ENCODE measurements at places on chromosomes 12 and 14.

DNA sequence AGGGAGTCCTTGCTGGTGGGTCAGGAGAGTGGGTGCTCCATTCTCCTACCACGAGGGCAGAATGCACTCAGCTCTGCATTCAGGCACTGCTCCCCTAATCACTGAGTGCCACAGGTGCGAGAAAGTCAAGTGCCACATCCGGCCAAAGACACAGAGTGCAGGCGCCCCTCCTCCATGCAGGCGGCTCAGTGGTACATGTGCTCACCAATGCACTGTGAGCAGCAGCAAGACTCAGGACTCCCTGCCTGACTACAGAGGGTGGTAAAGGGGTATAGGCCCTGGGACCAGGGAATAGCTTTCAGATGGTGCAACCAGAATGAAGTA lies 32.9 kb downstream of the ZFYVE21 start:
- DNase-seq, result no peak

DNA sequence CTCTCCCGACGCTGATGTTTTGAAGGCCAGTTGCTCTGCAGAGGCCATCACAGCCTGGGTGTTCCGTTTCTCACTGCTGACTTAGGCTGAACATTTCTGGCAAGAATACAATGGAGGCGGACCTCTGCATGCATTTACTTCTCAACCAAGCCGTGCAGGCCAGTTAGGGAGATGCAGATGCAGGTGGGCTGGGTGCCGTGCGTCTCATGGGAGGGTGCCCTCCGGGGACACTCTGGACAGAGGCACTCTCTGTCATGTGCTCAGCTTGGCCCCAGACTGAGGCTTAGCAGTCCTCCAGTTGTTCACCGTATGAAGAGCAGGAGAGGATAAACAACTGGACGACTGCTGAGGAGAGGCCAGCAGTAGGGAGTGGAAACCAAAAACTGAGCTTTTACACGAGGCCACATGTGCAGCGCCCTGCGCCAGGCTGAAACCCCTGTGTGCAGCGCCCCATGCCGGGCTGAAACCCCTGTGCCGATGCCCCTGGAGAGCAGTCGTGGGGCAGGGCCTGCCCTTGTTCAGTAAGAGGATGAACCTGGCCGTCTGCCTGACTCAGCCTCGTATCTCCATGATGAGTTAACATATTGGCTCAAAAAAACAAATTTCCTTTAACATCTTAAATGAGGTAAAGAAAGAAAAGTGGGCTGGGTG lies 32.3 kb downstream of the DDX51 start:
- DNase-seq, result no peak

- DNase-seq, result no peak
Observed at GRCh38 chr14:93906341-93907329, 20.5 kb upstream of the FAM181A start.

DNA sequence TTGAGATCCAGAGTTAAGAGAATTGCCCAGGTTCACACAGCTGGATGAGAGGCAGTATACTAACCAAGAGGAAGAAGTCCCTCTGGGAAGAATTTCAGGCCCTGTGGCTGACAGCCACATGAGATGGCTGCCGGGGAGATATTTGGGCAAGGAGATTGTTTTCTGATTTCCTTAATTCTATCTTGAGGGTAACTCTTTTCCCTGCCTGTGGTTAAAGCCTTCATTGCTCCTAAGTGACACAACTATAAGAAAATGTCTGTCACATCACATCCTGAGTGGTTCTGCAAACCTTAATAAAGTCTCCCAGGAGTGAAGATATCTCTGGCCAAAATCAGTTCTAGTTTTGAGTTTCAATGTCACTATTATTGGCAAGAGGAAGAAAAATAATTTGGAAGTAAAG lies 9.6 kb downstream of the ARHGDIB start:
- DNase-seq, result no peak

- no peak for DNase-seq
Observed at GRCh38 chr12:110269622-110270124, 11.4 kb upstream of the ATP2A2 start.

DNA sequence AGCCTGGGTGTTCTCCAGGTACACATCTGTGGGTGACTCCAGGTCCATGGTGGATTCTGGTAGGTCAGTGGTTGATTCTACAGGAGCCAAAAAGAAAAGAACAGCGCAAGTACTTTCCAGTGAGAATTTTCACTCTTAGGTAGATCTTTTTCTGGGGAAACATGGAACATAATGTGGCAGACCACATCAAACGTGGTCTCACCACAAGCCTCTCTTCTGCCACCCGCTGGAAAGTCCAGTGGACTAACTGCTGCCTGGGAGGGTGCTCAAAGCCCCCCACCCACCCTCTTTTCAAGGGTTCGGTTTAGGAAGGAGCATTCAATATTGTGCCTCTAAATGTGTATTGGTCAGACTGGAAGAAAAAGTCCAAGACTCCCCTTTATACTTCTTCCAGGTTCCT lies 36.1 kb upstream of the PRB2 start:
- no peak for DNase-seq

GRCh38 chr14:105392131-105393090 lies 5.9 kb upstream of the TEX22 start:
- peak; percentile 3 for DNase-seq

- DNase-seq, result peak; percentile 83
Observed at GRCh38 chr14:64294672-64295413, 672 bp upstream of the ESR2 start.

GRCh38 chr12:19120795-19121194 lies 8.7 kb upstream of the PLEKHA5 start:
- DNase-seq, result no peak

DNA sequence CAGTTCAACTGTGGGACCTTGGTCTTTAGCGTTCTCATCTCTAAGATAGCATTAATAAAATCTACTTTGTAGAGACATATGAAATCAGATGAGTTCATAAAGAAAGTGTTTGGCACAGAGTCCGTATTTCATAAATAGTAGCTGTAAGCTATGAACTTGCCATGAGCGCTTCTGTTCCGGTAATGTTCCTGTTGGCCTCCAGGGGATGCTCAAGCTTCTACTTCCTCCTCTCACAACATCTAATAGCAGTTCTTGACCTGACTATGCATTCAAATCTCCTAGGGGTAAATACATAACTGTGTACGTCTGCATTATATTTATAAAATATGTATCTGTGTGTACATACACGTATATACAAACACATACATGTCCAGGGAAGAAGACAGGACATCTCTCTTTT lies 288.2 kb upstream of the TMPO start:
- no peak for DNase-seq

DNA sequence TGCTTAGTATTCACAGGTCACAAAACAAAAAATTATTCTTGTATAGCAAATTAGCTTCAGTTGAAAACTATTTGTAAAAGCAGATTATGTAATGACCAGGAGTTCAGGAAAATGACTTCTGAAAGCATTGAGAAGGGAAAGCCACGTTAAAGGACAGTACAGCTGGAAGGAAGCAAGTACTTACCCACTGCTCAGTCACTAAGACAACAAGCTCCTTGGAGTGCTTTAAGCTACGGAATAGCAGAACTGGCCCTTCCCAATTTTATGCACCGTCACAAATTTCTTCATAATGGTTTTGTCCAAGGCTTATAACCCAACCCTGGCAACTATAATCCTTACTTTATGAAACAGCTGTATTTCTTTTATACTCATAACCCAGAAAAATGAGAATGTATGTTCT lies 13.0 kb upstream of the SNAPC1 start:
- no peak for DNase-seq

DNA sequence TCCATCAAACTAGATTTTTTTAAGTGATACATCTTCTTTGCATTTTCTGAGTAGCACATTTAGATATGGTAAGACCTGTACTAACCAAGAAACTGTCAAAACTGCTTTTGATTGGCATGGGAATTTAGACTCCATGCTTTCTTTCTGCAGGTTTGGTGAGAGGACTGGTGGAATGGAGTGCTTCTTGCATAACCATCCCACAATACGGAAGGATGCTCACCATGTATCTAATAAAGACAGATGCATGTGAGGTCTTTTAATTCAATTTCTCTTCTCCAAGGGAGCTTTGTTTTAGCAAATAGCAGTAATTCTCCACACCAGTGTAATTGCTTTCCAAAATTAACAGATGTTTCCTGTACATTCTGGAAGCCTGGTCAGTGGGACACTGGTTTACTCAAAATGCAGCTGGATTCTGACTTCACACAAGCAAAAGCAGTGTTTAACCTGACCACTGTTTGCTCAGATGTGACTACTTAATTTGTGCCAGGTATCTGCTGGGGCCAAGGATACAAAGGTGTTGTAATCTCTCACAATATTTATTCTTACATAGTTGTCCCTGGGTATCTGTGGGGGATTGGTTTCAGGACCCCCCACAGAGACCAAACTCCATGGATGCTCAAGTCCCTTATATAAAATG lies 26.1 kb downstream of the FGD6 start:
- DNase-seq, result no peak

DNA sequence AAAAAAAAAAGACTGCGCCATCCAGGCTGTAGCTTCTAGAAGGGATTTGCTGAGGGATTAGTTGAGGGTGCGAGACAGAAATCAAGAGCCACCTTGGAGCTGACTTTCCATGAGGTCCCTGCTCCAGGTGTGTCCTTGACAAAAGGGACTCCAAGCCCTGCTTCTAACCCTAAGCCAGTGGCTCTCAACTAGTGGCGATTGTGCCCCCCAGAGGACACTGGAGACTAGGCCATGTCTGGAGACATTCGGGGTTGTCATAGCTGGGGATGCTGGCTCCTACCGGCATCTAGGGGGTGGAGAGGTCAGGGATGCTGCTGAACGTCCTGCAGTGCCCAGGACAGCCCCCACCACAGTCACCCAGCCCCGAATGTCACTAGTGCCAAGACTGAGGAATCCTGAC lies 40.6 kb downstream of the SPRING1 start:
- no peak for DNase-seq

- DNase-seq, result no peak
Observed at GRCh38 chr12:125983784-125984500, 918.7 kb downstream of the AACS start.

- DNase-seq, result no peak
Observed at GRCh38 chr12:80925237-80925636, 12.5 kb downstream of the LIN7A start.

GRCh38 chr12:130698106-130698505 lies 18.0 kb downstream of the RIMBP2 start:
- no peak for DNase-seq

DNA sequence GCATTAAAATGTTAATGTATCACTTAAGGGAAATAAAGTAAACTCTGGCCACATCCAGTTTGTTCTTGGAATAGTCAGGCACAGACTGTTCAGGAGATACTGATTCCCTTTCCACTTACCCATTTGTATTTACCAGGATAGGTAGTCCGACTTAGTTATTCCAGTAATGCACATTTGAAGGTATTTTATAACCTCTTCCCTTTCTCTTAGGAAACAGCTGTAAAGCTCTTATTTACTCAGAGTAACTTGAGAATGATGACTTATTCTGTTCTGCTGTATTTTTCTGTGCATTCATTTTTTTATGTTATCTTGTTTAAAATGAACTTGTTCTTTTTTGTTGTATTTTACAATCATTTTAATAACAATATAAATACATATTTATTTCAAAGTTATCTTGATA lies 78.0 kb downstream of the METTL25 start:
- no peak for DNase-seq

- DNase-seq, result no peak
Observed at GRCh38 chr12:89252284-89252683, 100.0 kb downstream of the DUSP6 start.

GRCh38 chr14:28983279-28983678 lies 216.7 kb downstream of the FOXG1 start:
- DNase-seq, result no peak

DNA sequence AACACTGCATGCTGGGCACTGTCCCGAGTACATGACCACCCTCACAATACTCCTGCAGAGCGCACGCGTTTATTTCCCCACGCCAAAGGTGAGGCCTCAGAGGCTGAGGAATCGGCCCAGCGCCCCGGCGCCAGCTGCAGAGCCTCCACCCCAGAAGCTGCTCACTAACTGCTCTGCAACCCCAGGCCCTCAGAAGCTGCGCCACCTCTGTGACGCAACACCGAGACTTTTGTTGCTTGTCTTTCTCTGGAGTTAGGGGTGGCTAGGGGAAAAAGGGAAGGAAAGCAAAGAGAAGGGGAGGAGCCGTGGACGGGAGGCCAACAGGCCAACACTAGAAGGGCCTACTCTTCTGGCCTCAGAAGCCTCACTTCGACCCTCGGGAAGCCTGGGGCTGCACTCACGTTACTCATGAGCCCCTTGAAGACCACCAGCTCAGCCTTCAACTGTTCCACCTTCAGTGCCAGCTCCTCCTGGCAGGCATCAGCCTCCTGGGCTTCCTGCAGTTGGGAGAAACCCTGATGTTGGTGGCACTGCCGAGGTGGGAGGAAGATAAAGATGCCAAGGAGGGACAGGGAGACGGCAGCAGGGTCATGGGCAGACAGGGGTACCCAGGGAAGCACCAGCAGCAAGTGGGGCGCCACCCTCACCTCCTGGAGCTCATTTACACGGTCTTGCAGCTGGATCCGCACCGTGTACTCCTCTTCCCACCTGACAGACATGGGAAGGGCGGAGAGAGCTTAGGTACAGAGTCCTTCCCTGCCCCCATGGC lies 5.4 kb downstream of the IFFO1 start:
- no peak for DNase-seq

GRCh38 chr12:65670775-65671174 lies 153.5 kb upstream of the HMGA2 start:
- no peak for DNase-seq

DNA sequence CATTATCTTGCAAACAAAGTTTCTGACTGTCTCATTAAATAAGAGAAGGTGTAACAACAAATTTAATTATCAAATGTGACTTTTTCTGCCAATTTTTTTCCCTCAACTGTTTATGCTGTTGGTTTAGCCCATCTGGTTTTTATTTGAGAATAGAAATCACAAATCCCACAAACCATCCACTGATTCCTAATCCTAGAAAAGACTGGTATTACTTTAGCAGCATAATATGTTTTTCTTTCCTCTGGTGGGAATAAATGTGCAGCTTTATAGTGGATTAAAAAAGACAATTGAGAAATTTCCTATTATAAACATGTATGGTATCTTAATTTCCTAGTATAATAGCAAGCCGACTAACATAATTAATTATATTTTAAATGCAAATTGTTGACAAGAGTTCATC lies 257.9 kb upstream of the FOXN3 start:
- DNase-seq, result no peak

DNA sequence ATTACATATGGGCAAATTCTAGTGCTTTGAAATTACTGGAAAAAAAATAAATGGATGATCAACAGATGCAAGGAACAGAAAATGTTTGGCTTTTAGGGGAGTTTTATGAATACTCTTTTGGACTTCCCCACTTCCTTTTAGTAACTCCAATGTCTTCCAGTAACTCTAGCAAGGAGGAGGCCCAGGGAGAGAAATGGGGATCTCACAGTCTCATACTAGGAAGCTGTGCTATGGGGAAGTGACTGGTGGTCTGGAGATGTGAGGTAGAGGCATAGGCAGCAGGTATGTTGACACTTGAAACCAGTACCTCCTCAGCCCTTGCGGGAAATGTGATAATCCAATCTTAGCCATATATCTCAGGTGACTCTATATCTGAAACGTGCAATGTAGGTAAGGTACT lies 68.1 kb downstream of the CRADD start:
- DNase-seq, result no peak

- no peak for DNase-seq
Observed at GRCh38 chr14:37047996-37048395, 124.4 kb downstream of the SLC25A21 start.

GRCh38 chr12:73452672-73453469 lies 1084.8 kb upstream of the ATXN7L3B start:
- DNase-seq, result no peak

All from GM06990 (cell line).